CD4-positive, alpha-beta T cell treated with Interleukin-2 at 100 ng/mL for 4 hours (primary cell): ENCODE measurements at places on chromosomes 12 and 14.

DNA sequence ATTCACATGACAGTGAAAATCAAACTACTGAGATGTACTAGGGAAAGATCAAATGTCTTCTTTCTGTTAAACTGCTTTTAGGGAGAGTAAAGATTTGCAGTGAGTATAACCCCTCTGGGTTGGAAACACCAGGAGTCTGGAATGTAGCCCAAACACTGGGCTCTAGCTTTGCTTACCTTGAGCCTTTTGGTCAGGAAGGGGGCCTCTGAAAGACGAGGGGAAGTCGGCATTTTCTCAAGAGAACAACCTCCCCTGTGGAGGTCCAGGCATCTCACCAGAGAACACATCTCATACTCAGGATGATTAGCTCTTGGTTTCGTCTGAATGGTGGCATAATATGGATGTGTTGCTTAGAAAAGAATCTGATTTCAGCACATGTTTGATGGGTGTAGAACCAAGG, 169.0 kb downstream of the ZFP36L1 start:
- no peak for DNase-seq

- no peak for DNase-seq
Measured at GRCh38 chr12:32151086-32151485, 44.4 kb downstream of the BICD1 start.

- DNase-seq: no peak
Measured at GRCh38 chr14:63328787-63329737, 10.3 kb upstream of the GPHB5 start.

DNA sequence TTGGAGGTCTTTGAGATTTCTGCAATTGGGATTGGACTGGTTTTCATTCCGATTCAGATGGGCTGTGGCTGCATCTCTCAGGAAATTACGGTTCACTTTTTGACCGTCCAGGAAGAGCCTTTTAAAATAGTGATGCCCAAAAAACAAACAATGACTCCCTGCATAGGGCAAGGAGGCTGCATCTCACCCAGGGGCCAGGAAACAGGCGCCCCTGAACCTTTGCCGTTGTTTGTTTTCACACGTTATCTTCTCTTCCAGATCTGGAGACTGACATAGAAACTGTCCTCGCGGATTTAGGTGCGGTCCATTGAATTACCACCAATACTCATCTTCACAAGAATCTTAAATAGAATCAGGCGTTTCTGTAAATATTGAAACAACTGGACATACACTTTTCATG, 66.0 kb downstream of the FLRT2 start:
- no peak for DNase-seq

- no peak for DNase-seq
Measured at GRCh38 chr14:23110579-23111365, 6.0 kb upstream of the CIROP start.

- no peak for DNase-seq
Measured at GRCh38 chr14:74754157-74754556, 9.0 kb upstream of the YLPM1 start.

DNA sequence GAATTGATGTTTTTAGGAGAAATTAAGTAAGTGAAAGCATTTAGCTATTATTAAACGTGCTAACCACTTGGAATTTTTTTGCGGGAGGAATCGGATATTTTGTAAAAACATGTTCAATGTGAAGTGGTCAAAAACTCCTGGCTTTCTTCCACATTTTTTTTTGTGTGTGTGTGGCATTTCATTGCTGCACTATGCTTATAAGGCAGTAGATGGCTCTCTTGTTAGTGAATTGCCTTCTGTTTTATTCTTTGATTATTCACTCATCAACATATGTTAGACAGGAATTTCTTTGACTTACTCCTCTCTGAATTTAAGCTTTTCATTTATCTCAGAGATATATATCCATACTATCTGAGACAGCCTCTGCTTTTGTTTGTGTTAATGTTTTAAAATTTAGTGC, 71.3 kb downstream of the DERA start:
- DNase-seq: no peak

DNA sequence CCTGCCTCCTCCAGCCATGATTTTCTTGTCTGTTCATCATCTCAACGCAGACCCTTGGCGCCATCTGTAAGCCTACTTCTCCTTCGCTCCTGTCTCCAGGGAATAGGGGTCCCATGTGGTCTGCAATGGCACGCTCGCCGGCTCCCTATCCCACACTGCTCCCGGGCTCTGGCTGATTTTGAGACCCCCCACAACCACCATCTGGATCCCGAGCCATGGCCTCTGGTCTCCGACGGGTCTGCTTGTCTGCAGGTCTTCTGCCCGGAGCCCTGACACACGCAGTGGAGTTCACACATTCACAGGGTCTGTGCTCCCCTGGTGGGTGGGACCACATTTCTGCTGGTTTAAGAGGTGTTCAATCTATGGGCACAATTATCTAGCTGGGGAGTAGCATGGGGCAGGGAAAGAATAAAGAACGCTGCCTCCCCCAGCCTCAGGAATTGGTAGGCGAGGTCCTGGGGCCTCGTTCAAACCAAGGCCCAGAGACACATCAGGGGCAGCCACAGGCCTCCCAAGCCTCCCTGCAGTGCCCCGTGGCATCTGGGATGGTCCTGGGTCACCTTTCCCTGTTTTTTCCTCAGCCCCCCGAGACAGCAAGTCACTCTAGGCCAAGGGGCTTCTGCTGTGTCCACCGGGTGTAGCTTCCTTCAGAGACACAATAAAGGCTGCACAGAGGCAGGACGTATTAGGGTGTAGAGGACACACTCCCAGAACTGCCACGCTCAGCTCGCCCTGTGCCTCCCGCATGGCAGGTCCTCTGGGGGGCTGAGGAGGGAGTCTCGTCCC, 21.5 kb downstream of the FZD10 start:
- DNase-seq: no peak

GRCh38 chr12:55707219-55707671, 459 bp downstream of the ITGA7 start:
- DNase-seq: no peak

DNA sequence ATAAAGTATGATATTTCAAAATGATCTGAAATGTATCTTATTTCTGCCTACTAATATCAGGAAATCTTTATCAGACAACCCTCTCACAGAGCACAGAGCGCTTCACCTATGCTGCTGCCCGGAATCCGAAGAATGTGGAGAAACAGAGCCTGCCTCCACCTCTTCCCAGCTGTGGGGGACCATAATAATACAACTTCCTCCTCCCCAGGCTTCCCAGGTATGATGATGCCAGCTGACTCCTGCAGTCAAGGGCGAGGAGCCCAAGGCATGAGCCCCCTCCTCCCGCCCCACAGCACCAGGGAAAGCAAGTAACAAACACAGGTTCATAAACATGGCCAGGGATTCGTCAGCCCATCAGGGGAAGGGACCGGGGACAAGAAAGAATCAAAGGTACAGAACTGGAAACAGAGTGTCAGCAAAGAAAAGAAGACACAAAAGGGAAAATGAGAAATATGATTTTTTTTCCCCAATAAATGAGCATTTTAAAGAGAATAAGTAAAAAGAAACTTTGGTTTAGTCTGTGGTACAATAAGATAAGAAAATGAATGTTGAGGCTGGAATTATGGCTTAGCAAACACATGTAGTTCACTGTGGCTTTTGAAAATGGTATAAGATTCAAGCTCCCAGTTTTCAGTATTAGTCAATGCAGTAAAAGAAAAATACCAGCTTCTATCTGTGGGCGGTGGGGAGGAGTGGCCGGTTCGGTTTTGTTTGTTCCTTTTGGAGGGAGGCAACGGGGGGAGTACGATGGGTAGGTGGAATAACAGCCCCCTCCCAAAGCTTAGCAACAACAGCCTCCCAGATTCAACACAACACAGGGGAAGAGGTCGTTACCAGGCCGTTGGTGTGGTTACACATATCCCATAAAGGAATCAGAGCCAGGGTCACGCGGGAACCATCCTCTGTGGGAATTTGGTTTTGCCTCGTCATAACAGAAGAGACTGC, 68.3 kb downstream of the SETD3 start:
- no peak for DNase-seq

GRCh38 chr12:57096748-57097553, 8.0 kb downstream of the NAB2 start:
- DNase-seq: no peak

GRCh38 chr14:48251290-48251689, 575.9 kb upstream of the MDGA2 start:
- no peak for DNase-seq

DNA sequence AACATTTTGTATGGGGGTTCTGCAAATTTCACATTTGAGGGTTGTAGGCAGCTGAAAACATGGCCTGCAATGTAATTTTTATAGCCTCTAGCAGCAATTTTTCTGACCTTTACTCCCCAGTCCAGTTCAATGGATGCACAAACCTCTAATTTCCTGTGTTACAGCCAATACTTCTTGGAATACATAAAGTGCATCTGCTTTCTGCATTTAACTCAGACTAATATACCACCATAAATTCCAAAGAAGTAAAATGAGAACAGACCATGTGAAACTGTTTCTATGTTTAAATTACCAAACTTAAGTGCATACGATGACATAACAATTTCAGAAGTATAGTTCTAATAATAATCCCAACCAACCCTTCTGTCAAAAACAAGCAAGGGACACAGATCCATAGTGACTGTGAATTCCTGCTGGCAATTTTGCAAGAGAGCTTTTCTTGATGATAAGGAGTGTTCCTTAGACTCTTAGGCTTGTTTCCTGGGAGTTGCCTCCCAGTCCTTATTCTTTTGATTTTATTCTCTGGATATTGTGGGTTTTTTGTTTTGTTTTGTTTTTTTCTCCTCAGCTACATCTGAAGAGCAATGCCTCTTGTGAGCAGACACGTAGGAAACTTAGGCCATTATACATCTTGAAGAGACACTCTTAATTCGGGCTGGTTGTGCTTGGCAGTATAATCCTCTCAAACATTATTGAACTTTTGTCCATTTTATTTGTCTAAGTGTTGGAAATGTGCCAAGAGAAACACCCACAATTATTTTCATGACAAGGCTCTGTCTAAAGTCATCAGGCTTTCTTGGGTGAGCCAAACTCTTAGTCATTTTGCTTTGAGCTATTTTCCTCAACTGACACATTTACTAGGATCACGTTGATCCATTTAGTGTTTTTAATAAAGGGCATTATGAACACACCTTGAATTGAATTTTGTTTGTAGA, 51.3 kb upstream of the RERGL start:
- no peak for DNase-seq

DNA sequence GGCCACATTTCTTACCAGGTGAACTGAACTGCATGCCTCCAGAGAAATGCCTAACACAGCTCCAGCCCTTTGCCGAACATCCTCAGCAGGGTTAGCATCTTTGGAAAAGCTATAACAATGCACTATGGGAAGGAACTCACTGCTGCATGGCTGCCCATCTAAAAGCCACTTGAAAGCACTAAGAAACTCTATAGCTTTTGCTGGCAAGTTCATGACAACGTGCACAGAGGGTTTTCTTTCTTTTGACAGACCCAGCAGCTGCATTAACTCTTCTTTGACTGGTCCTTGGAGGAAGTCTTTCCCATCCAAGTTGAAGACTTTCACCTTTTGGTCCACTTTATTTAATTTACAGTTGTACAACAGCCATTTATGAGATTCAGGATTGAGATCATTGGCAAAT, 5.3 kb downstream of the TRMT5 start:
- DNase-seq: no peak

- DNase-seq: no peak
Measured at GRCh38 chr12:37546901-37547475, 769.6 kb upstream of the ALG10B start.

GRCh38 chr12:50120953-50121352, 8.9 kb downstream of the COX14 start:
- no peak for DNase-seq
